T-helper 2 cell treated with Interferon-gamma antibody and Interleukin-4, amounts not matched to agents 5 μg/mL and 100 μg/mL, for 36 hours (primary cell): ENCODE measurements at places on chromosomes 1 and 21.

DNA sequence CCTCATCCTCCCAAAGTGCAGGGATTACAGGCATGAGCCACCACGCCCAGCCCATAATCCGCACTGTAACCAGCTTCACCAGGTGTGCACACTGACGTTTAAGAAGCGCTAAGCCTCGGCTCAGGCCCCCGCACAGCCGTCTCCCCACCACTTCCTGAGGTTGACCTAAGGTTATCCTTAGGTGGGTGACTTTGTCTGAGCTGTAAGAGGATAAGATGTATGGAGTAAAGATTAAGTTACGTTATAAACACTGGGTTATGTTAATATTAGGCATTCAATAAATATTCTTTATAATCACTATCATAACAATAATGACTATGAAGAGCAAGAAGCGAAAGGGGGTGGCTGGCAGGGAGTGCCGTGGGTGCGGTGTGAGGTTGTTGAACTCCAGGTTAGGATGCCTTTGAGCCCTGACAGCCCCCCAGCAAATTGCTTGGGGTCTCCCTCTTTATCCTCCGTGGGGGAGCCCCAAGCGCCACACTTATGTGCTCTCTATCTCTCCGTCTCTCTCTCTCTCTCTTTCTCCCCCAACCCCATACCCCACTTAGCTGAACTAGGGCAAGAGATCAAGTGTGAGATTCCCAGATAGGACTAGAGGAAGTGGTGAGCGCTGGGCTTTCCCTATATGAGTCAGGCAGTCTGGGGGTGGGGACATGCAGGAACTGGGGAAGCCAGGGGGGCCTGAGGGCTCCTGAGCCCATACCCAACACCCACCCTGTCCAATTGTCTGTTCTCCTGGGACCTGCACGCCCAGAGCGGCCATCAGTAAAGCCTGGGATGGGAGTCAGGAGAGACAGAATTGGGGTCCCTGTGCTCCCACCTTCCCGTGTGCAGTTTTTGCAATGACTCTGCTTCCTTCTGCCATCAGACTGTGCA is 7.6 kb downstream of the EFHD2 start:
- DNase-seq: peak; percentile 81

DNA sequence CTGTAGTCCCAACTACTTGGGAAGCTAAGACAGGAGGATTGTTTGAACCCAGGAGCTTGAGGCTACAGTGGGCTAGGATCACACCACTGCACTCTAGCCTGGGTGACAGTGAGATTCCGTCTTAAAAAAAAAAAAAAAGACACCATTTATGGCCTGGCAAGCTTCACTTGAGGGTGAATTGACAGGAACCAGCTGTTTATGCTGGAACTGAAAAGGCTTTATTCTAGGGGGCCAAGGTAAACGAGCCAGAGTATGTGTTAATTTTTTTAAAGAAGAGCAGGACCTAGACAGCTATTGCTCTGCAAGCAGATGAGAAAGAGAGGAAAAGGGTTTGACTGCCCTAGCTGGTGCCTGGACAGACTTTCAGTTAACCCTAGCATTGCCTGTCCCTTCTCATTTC is 37.0 kb downstream of the S100A6 start:
- DNase-seq: no peak

GRCh38 chr1:113991467-113991997 is 12.3 kb downstream of the OLFML3 start:
- no peak for DNase-seq

DNA sequence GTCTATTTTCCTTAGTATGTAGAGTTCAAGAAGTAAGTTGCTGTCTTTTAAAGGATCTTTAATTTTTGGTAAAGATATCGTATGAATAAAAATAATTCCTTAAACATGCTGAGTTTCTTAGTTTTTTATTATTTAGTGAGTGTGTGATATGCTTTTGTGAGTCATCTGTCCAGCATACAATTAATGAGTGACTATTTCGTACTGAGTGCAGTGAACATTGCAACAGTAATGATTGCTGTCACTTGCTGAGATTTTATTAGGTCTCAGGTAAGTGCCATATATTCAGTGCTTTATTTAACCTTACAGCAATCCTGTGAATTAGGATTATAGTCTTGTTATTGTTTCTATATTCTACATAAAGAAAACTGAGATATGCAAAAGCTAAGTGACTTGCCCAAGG is 22.6 kb downstream of the MIGA1 start:
- no peak for DNase-seq

DNA sequence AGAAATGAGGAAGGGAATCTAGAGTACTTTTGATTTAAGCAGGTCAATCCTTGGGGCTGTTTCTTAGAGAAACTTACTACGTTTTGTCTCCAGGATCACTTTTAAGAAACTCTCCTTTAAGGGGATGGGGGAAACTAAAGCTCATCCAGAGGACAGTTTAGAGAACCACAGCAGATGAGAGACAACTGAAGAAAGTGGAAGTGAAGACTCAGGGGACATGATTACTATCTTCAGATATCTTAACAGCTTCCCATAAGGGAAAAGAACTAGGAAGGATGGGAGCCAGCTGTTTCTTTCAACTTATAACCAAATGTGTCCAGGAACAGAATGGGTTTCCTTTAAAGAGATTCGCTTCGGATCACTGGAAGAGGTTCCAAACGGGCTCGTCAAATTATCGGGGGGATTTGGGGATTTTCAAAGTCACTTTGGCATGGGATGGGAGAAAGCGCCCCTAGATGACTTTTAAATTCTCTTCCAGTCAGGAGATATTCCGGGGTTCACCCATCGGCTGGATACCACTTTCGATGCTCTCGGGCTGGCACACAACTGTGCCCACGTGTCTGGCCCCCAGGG is 1.2 kb downstream of the SCMH1 start:
- DNase-seq: no peak

GRCh38 chr1:64171797-64172281 is 31.6 kb upstream of the UBE2U start:
- DNase-seq: peak; percentile 23

- DNase-seq: peak; percentile 35
Observed at GRCh38 chr1:54804471-54805132, 3.5 kb upstream of the TTC22 start.

GRCh38 chr1:219401724-219402625 is 210.9 kb downstream of the ZC3H11B start:
- no peak for DNase-seq

- no peak for DNase-seq
Observed at GRCh38 chr1:152026895-152027294, 9.9 kb downstream of the S100A11 start.

DNA sequence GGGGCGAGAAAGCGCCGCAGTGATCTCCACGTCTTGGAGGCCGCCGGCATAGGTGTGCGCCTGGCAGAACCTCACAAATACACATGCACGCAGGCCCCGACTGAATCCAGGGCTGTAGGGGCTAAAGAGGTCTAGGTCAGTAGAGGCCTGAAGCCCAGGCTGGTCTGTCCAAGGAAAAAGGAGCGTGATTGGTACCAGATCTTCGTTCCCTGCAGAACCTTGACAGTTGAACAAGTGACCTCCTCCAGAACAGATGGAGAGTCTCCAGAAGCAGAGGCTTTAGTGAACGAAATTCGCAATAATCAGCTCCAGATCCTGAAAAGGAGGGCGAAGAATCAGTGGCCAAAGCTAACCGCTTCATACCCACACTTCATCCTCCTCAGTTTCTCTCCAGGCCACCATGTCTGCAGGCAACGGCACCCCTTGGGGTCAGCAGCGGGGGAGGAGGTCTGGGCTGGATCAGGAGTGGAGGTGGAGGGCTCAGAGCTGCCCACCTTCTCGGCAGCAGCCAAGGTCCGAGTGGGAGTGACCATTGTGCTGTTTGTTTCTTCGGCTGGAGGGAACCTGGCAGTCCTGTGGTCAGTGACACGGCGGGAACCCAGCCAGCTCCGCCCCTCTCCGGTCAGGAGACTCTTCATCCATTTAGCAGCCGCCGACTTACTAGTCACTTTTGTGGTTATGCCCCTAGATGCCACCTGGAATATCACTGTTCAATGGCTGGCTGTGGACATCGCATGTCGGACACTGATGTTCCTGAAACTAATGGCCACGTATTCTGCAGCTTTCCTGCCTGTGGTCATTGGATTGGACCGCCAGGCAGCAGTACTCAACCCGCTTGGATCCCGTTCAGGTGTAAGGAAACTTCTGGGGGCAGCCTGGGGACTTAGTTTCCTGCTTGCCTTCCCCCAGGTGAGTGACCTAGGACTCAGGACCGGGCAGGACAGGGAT is 749 bp upstream of the PEX11B start:
- DNase-seq: no peak

DNA sequence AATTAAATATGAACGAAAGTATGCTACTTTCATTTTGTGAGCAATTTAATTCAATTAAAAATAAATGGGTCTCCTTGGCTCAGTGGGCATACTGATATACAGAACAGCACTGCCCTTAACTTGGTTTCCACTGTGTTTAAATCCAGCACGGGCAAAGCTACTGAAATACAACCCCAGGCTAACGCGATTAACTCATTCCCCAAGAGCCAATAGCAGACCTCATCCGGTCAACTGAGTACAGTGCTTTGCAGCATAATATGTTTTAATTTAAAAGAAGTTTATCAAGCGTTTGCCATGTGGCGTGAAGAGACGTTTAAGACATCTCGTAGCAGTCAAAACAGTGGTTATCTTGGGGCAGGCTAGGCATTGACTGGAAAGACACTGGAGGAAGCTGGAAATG is 118.6 kb downstream of the PROX1 start:
- no peak for DNase-seq

GRCh38 chr21:14982336-14982735 is 82.5 kb downstream of the NRIP1 start:
- DNase-seq: no peak

GRCh38 chr1:175078629-175079028 is 11.0 kb downstream of the TNN start:
- DNase-seq: no peak

DNA sequence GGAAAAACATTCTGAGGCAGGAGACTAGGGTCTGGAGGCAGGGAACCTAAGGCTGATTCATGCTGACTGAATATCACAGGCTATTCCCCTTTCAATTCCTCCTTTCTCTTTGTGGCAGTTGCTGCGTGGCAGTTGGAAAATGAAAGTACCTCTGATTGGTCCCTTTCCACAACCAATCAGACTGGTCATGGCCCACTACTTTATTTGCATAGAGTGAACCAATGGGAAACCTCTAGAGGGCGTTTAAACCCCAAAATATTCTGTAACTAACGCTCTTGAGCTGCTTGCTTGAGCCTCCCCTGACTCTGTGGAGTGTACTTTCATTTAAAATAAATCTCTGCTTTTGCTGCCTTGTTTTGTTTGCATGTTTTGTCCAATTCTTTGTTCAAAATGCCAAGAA is 27.7 kb upstream of the VN1R5 start:
- no peak for DNase-seq

- no peak for DNase-seq
Observed at GRCh38 chr1:181126289-181126688, 37.8 kb downstream of the IER5 start.

GRCh38 chr1:53344921-53345838 is 17.3 kb upstream of the LRP8 start:
- DNase-seq: no peak

DNA sequence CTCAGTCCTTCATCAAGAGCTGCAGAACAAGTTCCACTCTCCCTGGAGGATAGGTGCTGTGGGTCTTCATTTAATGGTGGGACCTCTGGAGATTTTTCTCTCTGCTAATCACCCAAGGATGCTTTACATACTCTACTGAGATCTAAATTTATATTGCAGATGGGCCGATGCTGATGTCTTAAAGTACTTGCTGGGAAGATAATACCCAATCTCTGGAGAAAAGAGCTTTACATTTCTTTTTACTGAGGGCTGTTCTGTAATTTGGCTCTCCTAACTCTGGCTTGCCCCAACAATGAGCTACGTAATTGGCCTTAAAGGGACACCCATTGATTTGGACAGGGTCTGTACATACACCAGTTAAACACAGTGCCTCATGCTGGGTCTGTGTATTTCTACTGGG is 86.9 kb downstream of the ST6GALNAC3 start:
- DNase-seq: no peak

GRCh38 chr1:64750092-64750491 is 5.2 kb downstream of the RAVER2 start:
- DNase-seq: no peak

DNA sequence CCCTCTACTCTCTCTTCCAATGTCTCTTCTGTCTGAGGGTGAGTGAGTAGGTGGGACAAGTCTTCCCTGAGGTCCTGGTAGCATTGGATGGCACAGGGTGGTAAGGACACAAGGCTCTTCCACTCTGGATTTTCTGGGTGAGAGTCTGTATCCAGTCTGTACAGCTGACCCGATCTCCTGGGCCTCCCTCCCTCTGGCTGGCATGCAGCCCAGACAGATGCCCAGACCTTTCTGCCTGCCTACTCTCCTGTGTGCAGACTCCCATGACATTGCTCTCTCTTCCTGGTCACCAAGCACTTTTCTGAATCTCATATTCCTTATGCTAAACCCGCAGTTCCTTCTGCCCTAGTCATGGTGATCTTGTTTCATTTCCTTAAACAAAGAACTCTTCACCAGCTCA is 100.3 kb downstream of the GRIK3 start:
- DNase-seq: no peak

- no peak for DNase-seq
Observed at GRCh38 chr1:19210772-19211549, 895 bp upstream of the UBR4 start.

DNA sequence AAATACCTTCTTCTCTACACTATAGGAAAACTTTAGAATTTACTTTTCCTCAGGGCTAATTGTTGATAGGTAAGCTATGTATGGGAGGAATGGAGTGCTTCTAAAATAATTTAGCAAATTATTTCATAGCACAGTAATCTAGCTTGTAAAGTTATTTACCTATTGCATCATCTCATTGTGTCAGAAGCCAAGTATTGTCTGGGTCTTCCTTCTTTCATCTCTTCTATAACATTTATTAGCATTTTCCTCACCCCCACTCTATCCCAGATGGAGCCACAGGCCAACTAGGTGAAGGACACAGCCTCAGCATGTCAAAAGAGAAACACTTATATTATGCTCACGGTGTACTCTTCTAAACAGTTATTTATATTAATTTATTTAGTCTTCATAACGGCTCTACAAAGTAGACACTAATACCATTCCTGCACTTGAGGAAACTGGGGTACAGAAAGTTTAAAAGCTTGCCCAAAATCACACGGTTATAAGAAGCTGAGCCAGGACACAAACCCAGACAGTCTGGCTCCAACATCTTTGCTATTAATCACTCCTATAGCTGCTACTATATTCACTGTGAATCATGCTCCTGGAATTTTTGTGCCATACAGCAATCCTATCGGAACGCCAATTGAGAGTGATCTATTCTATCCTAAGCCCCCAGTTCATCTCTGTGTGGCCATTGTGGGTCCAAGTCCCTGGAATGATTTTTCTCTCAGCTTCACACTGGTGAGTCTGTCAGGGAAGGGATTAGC is 43.1 kb downstream of the OR10J5 start:
- DNase-seq: no peak

DNA sequence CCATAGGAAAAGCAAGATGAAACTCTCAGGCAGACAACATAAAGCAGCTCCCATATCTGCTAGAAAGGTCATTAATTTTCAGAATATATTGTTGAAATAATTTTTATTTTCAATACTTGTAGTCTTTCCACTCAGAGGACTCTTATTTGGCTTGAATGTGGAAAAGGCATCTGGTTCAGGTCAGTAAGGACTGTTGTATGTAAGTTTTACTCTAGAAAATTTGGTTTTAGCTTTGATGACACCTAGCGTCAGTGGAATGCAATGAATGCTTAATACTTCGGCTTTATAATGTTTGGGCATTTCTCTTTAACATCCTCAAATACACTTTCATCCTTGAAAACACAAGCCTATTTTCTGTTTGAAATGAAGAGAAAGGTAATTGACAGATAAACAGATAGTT is 63.3 kb downstream of the LRRC40 start:
- no peak for DNase-seq

- DNase-seq: no peak
Observed at GRCh38 chr1:47678464-47678980, 240.7 kb downstream of the FOXD2 start.
